ENCODE measurements at places on chromosomes 7 and 10. TPM values are rescaled to one million over a fixed set of nuclear protein-coding genes. Genes with fewer than 3 reads are reported as not detected.
A peak's percentile ranks its signal among the peaks of the same experiment; 100 is the strongest.

Gene CNPY1
- total RNA-seq, result not detected

Gene SFMBT2
- total RNA-seq, result 8.9 TPM

GRCh38 chr10:131141645-131142516 is 169.6 kb downstream of the TCERG1L start:
- ATAC-seq, result peak; percentile 88

DNA sequence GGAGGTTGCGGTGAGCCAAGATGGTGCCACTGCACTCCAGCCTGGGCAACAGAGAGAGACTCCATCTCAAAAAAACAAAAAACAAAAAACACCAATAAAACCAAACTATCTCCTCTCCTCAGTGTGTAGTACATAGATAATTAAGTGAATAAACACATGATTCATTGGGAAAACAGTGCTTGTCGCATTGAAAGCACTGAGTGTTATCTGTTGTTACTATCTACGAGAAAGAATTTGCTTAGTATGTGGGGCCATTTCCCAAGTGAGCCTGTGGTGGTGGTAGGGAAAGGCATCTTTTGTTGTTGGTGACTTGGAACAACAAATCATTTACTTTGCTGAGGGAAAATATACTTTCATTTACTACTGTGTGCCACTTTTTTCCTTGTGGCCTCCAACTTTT is 42.6 kb downstream of the RSBN1L start:
- ATAC-seq, result no peak

- ATAC-seq, result no peak
Measured at GRCh38 chr7:138606236-138606635, 94.9 kb downstream of the SVOPL start.

GRCh38 chr7:142885311-142886230 is at the start of gene TRPV6:
Gene TRPV6, minus strand, starts transcription at chr7:142885745.
- ATAC-seq, result no peak

GRCh38 chr10:116085323-116085722 is 187.7 kb downstream of the GFRA1 start:
- no peak for ATAC-seq

DNA sequence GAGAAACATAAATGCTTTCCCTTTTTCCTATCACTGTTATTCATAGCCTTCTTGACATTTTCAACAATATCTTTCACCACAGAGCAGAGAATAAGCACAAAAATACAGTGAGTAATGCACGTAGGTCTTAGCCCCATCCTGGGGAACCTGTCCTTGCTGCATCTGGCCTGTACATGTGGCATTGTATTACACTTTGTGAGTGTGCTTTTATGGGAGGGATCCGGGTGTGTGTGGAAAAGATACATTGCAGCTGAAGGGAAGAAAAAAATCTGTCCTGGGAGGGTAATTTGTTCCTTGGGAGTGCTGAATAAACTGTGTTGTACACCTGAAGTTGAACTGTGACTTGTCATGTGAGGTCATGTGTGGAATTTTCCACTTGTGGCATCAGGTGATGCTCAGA is 422.7 kb upstream of the LRGUK start:
- peak; percentile 33 for ATAC-seq

GRCh38 chr10:21926358-21926925 is 77.1 kb downstream of the DNAJC1 start:
- no peak for ATAC-seq

- no peak for ATAC-seq
Measured at GRCh38 chr7:107597582-107597916, 17.5 kb downstream of the BCAP29 start.

DNA sequence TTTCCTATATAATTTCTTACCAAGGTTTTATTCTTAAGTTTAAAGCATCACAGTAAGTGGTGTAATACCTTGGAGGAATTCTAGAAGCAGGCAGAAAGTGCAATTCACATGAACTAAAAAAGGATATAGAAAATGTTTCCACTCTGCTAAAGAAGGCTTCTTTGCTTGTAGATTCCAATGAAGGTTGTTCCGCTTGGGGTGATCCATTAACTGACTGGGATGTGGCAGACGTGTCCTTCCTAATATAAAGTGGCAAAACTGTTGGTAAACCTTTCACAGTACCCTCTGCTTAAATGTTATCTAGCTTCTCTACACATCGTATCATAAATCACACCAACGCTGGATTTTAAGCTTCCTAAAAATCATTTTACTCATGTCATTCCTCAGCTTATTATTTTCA is 2.3 kb downstream of the ZC3HC1 start:
- ATAC-seq, result no peak

DNA sequence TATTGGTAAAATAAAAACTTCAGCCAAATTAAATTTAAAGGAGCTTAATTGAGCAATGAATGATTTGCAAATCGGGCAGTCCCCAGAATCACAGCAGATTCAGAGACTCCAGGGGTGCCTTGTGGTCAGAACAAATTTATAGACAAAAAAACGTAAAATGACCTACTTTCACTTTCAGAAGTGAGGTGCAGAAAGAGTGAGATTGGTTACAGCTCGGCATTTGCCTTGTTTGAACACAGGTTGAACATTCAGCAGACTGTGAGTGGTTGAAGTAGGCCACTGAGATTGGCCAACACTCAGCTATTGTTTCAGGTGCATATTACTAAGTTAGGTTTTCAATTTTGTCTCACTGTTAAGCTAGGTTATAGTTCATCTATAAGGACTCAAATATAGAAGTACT is 153.4 kb downstream of the BICC1 start:
- ATAC-seq, result no peak

GRCh38 chr10:62990126-62990525 is 143.0 kb upstream of the NRBF2 start:
- ATAC-seq, result no peak

GRCh38 chr10:9043466-9043865 is 989.0 kb downstream of the GATA3 start:
- ATAC-seq, result no peak

- ATAC-seq, result peak; percentile 89
Measured at GRCh38 chr7:65037740-65038688, 31.5 kb upstream of the ERV3-1 start.
